ENCODE measurements at places on chromosomes 6 and 20. TPM values are rescaled to one million over a fixed set of nuclear protein-coding genes. Genes with fewer than 3 reads are reported as not detected.

GSTA3 gene
- not detected for total RNA-seq

TFAP2A gene
- 0.09 TPM for total RNA-seq

ABHD16B gene
- not detected for total RNA-seq

TSBP1 gene
- total RNA-seq = under 0.01 TPM

NKAPL gene
- total RNA-seq = 0.85 TPM

HCK gene
- not detected for total RNA-seq
